OCI-LY7 (cell line): ENCODE measurements at places on chromosomes 2 and 18.

DNA sequence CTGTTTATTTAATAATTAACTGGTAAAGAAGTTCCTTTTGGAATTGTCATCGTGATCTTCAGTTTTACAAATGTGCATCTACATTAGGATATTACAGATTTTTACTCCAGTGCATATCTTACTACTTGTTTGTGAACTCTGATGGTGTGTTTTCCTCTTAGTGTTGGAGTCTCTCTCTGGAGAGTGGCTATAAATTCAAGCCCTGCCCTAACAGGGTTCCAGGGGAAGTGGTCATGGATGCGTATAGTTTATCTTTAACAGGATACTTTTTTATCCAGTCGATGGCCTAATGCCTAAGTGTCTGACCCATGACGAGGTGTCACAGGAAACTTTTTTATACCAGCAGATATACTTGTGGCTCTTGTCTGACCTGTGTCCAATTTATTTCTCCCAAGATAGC lies 75.4 kb downstream of the CHN1 start:
- no peak for DNase-seq

DNA sequence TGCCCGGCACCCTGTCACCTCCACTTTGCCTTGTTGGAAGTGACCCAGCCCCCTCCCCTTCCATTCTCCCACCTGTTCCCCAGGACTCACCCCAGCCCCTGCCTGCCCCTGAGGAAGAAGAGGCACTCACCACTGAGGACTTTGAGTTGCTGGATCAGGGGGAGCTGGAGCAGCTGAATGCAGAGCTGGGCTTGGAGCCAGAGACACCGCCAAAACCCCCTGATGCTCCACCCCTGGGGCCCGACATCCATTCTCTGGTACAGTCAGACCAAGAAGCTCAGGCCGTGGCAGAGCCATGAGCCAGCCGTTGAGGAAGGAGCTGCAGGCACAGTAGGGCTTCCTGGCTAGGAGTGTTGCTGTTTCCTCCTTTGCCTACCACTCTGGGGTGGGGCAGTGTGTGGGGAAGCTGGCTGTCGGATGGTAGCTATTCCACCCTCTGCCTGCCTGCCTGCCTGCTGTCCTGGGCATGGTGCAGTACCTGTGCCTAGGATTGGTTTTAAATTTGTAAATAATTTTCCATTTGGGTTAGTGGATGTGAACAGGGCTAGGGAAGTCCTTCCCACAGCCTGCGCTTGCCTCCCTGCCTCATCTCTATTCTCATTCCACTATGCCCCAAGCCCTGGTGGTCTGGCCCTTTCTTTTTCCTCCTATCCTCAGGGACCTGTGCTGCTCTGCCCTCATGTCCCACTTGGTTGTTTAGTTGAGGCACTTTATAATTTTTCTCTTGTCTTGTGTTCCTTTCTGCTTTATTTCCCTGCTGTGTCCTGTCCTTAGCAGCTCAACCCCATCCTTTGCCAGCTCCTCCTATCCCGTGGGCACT lies 4.5 kb downstream of the RETREG2 start:
- no peak for DNase-seq

DNA sequence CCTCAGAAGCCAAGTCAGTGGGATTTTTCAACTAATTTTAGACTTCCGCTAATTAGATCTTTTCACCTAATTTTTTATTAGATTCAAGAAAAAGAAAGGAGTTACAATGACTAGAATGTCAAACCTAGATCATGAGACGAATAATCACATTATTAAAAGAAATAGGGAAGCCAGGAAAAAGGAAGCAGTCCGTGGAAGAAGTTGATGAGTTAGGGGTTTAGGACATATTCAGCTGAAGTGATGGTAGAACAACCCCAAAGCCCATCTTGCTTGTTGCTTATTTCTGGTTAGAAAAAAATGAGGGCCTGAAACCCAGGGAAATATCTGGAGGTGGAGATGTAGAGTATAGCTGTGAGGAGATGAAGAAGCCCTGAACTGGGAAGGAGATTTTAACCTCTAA lies 8.0 kb downstream of the KLF7 start:
- DNase-seq = no peak

DNA sequence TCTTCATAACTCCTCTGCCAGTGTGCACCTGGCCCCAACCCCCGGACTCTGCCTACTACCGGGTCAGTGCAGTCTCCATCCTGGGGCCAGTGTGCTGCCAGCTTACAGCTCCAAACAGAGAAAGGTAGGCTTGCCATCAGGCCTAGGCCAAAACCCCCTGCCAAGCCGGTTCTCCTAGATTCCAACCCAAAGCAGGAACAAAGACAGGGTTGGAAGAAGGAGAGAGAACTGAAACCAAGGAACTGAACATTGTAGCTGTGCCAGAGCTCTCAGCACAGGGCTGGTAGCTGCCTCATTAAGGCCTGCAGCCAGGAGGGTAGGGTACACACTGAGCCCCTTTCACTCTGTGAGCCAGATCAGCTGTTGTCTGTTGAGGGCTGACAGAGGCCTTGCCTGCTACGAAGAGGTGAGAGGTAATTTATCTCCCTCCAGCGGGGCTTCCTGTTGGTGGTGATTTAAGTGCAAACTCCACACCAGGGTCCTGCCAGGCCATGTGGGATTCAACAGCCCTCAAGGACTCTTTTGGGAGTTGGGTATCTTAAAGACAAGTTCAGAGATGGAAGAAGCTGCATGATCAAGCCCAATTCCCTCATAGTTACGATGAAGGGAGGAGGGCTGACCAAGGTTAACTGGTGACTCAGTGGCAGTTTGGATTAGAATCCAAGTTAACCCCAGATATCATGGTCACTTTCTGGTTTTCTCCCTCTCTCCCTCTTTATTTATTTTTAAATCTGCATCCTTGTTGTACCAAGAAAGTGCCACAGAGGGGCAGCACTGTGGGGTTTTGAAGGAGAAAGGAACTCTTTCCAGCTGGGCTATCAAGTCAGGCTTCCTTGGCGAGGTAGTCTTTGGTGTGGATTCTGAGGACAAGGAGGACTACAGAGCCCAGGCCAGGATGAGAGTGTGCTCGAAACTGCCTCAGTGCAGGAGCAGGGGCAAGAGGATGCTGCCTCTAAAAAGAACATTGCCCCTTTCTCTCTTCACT lies 48.1 kb downstream of the CYRIA start:
- DNase-seq = no peak

DNA sequence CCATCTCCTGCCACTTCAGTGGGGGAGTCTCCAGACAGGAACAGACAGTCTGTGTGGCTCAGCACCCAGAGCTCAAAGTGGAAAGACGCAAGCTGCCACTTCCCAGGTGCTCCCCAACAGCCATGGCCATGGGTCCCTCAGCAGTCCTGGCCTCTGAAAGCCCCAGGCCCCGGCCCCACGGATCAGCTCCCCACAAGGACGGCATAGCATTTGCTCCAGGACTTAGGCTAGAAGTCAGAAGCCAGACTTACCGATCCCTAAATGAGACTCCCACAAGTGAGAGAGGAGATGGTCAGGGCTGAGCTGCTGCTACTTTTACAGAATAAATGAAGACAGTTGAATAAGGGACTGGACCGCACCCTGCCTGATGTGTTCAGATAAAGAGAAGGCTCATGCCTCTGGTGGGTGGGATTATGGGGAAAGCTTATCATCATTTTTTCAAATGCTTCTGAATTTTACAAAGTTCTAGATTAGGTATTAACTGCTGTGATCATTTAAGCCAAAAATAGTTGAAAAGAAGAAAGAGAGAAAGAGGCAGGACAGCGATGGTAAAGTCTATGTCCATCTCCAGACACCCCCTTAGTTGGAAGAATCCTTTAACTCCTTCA lies 50.5 kb downstream of the ADD2 start:
- no peak for DNase-seq
